ENCODE measurements at places on chromosomes 5 and 9.

- DNase-seq = no peak
Measured at GRCh38 chr5:112002376-112002775, 245.4 kb upstream of the NREP start.

DNA sequence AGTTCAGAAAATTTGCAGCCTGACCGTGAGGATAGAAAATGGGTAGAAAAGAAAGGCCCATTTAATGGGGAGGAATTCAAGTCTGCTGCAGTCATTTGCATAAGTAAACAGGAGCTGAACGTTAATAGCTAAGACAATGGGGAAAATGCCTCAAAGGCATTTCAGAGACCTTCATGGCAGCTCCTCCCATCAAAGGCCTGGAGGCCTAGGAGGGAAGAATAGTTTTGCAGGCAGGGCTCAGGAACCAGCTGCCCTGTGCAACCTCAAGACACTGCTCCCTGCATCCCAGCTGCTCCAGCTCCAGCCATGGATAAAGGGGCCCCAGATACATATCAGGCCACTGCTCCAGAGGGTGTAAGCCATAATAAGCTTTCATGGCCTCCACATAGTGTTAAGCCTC, 32.2 kb upstream of the CDH18 start:
- DNase-seq = no peak

- no peak for DNase-seq
Measured at GRCh38 chr5:1527533-1528205, 3.9 kb upstream of the LPCAT1 start.

GRCh38 chr5:113804264-113804663, 290.8 kb downstream of the YTHDC2 start:
- DNase-seq = no peak

- peak; percentile 34 for DNase-seq
Measured at GRCh38 chr9:117596678-117597077, 107.5 kb upstream of the TLR4 start.

- DNase-seq = no peak
Measured at GRCh38 chr5:91207248-91207647, 175.9 kb downstream of the ARRDC3 start.

DNA sequence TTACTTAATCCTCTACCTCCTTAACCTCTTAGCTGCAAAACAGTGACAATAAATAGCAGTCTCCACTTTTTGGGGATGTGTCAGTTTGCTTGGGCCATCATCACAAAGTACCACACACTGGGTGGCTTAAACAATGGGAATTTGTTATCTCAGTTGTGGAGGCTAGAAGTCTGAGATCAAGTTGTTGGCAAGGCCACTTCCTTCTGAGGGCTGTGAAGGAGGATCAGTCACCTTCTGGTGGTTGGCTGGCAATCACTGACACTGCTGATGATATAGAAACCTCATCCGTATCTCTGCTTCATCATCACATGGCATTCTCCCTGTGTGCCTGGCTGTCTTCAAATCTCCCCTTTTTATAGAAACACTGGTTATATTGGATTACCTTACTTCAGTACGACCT, 187.1 kb upstream of the TBC1D2 start:
- no peak for DNase-seq

DNA sequence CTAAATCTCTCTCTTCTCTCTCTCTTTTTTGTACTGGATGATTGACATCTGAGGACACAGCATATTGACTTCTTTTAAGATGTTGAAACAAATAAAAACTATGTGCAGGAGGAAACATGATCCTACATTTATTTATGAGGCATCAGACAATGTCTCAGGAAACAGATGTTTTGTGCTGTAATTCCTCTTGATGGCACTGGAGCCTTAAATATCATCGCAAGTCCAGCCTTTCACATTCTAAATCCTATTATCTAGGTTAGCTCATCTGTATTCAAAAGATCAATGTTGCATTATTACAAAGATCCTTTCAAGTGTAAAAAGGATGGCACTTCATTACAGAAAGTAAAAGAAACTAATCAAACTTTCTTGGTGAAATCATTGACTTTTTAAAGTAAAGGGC, 63.9 kb downstream of the MAT2B start:
- no peak for DNase-seq

DNA sequence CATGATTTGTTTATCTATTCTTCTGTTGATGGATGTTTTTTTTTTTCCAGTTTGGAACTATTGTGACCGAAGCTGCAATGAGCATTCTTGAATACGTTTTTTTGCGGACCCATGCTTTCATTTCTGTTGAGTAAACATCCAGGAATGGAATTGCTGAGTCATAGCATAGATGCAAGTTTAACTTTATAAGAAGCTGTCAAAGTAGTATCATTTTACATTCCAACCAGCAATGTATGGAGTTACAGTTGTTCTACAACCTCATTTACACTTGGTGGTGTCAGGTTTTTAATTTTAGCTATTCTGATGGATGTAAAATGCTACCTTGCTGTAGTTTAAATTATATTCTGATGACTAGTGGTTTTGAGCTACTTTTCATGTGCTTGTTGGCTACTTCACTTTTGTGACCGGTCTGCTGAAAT, 49.0 kb downstream of the NPR3 start:
- DNase-seq = no peak

GRCh38 chr9:32501868-32502267, 24.1 kb downstream of the RIGI start:
- DNase-seq = no peak

DNA sequence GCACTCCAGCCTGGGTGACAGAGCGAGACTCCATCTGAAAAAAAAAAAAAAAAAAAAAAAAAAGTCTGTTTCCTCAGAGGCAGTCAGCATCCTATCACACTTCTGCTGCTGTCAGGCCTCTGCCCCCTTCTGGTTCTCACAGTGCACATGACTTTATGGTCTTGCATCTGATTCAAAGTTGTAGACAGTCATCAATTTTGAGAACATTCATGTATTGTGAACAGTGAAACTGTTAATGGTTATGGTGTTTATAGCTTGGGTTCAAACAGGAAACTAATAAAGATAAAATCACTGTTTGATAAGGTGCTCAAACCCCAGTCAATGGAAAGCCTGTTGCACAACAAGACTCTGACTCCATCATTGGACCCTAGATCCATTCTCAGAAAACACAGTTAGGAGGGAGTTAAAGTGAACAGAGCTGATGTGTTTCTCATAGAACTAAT, 61.4 kb downstream of the FOXD1 start:
- no peak for DNase-seq

DNA sequence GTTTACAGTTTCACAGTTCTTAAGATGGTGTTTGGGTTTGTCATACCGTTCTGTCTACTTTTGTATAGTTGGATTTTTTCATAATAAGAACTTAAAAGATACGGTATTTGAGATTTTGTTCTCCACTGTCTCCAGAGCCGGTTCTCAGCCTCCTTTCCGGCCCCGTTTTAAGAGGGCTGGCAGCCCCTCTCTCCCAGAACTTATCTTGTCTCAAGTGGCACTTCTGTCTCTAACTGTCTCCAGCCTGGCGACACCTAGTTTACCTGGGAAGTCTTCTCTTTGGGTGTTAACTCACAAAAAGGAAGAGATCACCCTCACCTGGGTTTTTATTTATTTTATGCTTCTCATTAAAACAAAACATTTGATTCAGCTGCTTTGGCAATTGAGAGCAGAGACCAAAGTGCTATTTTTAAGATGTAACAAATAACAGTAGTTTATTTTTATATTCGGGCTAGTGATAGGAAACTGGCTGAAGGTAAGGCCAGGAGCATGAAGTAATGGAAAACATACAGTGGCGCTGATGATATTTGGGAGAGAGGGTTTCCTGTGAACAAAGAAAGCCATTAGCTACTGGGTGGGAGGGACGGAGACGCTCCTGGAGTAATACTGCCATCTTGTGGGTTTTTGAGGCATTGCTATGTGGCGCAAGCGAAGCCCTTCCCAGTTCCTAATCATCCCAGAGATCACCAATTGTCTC, 48.3 kb downstream of the ACER2 start:
- peak; percentile 84 for DNase-seq

- DNase-seq = no peak
Measured at GRCh38 chr5:57581772-57582171, 99.2 kb upstream of the ACTBL2 start.

DNA sequence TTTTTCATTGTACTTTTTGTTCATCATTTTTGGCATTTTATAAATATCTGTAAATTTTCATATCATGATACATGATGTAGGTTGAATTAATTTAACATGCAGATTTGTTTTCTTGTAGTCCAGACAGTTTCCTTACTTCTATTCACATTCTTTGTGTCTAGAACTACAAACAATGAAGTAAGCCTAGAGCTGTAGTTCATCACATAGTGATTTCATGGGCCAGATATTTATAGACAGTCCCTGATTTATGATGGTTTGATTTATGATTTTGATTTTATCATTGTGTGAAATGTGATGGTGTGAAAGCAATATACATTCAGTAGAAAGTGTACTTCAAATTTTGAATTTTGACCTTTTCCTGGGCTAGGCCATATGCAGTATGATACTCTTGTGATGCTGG, 139.0 kb downstream of the ARHGEF28 start:
- no peak for DNase-seq

GRCh38 chr5:175809531-175810121, 61.8 kb upstream of the CPLX2 start:
- DNase-seq = no peak

DNA sequence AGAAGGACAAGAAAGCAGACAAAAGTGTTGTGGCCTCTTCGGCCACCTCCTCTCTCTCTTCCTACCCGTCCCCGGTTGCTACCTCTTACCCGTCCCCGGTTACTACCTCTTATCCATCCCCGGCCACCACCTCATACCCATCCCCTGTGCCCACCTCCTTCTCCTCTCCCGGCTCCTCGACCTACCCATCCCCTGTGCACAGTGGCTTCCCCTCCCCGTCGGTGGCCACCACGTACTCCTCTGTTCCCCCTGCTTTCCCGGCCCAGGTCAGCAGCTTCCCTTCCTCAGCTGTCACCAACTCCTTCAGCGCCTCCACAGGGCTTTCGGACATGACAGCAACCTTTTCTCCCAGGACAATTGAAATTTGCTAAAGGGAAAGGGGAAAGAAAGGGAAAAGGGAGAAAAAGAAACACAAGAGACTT, 2.4 kb downstream of the EGR1 start:
- DNase-seq = no peak

- DNase-seq = no peak
Measured at GRCh38 chr5:179118338-179118737, 58.2 kb downstream of the ZNF354C start.

DNA sequence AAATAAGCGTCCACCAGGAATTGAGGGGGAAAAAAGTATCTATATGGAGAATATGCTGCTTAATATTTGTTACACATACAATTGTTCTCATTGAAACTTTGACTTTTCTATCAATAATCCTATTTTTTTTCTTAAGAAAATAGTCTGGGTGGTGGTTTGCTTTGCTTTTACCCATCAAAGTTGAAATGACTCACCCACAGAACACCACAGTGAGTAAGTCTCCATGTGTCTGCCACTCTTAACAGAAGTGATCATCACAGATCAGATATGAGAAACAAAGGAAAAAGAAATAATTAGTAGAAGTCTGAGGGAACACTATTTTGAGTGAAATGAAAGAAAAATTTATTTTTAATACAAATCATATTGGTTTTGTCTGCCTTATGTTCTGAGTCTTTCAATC, 742.8 kb downstream of the CDH9 start:
- no peak for DNase-seq

DNA sequence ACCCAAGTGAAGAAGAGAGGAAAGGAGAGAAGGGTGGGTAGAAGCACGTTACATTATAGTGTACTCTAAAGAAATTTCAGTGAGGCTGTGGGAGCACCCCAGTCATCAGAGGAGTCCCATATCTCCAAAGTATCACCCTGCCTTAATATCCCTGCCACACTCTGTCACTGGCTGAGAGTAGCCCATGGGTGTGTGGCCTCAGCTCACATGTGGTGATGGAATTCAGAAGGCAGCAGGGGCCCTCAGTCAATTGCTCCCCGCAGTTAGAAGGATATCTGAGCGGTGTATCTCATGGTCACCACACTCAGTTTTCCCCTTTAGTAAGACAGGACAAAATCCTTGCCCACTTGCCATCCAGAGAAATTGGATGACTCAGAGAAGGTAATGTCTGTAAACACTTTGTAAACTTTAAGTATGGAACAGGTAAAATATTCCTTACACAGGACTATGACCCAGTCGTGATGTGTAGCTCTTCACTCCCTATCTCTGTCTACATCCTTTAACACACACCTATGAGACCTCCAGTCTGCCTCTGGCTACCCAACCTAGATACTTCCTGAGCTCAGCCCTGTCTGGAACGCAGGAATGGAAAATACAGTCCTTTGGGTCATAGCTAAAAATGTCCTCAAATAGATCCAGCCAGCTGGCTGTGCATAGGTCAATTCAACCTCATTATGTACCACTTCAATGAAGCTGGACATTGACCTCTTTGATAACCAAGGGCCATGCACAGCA, 24.3 kb upstream of the PLIN2 start:
- DNase-seq = no peak

DNA sequence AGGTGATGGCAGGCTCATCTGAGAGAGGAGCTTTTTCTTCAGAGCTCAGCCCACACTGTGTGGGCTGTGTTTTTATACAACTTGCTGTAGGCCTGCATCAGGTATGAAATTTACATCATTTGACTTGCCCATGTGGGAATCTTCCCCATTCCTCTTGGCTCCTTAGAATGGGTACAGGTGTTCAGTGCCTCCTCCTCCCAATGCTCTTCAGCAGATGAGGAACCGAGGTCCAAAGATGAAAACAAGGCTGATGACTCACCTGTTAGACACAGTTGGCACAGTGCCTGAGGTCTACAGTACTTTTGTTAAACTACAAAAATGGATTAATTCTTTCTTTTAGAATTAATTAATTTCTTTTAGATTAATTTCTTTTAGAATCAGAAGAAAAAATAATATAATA, 20.8 kb downstream of the PAPPA start:
- DNase-seq = no peak

All from NCI-H774 (cell line).